ENCODE measurements at places on chromosomes 13 and 19.

DNA sequence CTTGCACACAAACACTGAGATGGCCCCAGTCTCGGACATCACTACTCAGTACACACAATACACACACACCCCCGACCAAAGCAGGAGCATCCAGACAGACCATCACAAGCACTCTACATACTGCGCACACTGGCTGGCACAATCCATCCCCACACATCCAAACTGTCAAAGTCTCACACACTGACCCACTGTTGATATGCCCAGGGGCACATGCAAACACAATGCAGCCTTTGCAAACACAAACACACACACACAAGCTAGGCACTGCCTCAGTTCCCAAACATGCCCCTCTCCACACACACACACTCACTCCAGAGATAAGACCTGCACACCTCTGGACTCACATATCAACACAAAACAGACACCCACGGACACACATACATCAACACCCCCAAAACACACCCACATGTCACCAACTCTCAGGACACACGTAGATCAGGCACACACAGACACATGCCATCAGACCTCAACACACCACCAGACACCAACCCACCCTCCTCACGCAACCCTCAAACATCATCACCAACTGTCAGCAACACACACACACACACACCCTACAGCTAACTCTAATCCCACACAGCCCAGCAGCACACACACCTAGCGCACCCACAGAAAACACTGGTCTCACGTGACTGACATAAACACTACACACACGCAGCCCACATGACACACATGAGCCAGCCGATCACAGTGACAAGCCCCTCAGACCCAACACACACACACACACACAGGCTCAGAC lies 1.9 kb downstream of the BBC3 start:
- DNase-seq, result no peak

GRCh38 chr13:98443329-98443728 lies 133.6 kb downstream of the STK24 start:
- DNase-seq, result no peak

GRCh38 chr19:16134510-16134909 lies 9.0 kb upstream of the HSH2D start:
- DNase-seq, result no peak

DNA sequence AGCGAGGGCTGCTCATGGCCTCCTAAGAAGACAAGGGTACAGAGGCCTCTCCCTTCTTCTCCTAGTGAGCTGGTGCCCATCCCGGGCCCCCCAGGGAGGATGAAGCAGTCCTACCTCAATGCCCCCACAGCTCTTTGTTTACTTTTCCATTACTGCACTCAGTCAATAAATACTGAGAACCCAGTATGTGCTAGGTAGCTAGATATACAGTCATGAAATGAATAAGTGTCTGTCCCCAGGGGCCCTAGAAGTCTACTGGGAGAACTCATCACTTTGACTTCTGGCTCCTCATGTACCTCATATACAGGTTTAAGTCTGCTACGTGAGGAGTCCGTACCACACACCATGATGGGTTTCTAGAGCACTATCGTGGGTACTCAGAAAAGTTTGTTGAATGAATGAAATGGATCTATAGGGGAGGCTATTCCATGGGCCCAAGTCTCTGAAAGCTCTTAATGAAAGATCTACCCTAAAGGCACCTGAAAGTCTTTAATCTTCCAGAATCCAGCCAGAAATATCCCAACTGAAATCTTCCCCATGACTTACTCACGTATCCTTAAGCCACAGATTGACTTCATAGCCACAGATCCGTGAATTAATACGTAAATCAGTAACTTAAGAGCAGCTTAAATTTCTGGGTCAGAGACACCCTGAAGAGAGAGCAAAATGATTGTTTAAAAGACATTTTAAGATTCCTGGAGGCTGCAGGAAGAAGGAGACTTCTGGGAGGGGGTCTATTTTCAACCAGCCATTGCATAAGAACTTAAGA lies 51.6 kb upstream of the POMP start:
- DNase-seq, result no peak

GRCh38 chr19:50377517-50377916 lies 1.3 kb downstream of the NR1H2 start:
- no peak for DNase-seq

DNA sequence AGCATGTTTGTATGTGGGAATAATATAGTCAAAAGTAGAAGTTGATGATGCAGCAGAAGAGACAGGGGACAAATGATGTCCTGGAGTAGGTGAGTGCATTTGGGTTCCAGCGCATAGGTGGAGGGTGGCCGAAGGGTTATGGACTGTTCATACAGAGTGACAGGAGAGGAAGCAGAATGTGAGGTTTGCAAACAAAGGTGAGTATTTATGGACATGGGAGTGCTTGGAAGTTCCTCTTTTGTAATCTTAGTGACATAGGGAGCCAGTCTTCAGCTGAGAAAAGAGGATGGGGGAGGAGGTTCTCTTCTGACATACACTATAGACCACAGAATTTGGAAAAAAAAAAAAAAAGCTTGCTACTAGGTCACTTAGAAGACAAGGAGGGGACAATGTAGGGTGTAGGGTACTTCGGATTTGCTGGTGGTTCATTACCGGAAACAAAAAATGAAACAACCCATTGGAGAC lies 331.6 kb downstream of the DLEU7 start:
- DNase-seq, result no peak

All from T-helper 2 cell (primary cell).